Ureter (tissue), 1 donor: ENCODE measurements at places on chromosomes 13 and 19. TPM values are rescaled to one million over a fixed set of nuclear protein-coding genes. Genes with fewer than 3 reads are reported as not detected.

Gene CEACAM20
- total RNA-seq, result not detected

Gene GRK1
- not detected for total RNA-seq

Gene ZNF841
- 38.7 TPM for total RNA-seq

Gene SYNGR4
- not detected for total RNA-seq

Gene IRS2
- 6.0 TPM for total RNA-seq

Gene ZNF708
- 27.0 TPM for total RNA-seq

Gene PSG1
- total RNA-seq, result not detected

Gene GGN
- 0.86 TPM for total RNA-seq

Gene GPC6
- 6.8 TPM for total RNA-seq

Gene KLK11
- 1.0 TPM for total RNA-seq

Gene PABPC3
- 0.29 TPM for total RNA-seq

Gene CPAMD8
- total RNA-seq, result 51.8 TPM

Gene KCTD12
- total RNA-seq, result 56.0 TPM
